ENCODE measurements at places on chromosomes 7 and 10.

DNA sequence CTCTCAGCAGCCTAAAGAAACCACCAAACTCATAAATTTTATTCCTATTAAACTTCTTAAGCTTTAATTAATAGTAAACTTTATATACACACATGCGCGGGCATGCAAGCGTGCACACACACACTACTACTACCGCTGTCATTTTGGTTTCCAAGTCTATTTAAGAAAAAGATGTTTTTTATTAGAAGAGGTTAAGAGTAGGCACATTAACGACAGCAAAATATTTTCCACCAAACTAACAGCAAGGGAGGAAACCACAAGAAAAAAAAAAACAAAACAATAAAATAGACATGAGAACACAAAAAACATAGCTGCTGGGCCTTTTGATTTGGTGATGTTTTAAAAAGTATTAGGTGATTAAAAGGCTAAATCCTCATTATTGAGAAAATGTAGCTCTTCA, 28.6 kb downstream of the RTKN2 start:
- DNase-seq, result no peak

DNA sequence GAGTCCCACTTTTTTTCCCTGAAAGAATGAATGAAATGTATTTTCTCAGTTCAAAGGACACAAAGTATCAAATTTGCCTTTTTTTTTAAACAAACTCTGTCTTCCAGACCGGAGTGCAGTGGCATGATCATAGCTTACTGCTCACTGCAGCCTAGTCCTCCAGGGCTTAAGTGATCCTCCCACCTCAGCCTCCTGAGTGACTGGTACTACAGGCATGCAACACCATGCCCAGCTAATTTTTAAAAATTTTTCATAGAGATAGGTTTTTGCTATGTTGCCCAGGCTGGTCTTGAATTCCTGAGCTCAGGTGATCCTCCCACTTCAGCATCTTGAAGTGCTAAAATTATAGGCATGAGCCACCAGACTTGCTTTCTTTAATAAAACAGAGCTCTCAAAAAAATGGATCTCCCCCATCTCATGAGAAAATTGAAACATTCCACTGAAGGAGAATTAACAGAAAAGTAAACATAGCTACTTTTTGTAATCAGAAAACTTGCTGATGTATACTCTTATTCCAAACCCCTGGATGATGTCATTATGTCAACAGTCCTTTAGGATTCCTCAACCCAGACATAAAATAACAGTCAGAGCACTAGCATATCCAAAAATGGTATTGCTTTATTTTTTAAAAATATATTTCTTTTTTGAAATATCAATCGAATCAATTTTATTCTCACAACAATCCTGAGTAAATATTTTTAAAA, 12.3 kb upstream of the TRDMT1 start:
- DNase-seq, result no peak

DNA sequence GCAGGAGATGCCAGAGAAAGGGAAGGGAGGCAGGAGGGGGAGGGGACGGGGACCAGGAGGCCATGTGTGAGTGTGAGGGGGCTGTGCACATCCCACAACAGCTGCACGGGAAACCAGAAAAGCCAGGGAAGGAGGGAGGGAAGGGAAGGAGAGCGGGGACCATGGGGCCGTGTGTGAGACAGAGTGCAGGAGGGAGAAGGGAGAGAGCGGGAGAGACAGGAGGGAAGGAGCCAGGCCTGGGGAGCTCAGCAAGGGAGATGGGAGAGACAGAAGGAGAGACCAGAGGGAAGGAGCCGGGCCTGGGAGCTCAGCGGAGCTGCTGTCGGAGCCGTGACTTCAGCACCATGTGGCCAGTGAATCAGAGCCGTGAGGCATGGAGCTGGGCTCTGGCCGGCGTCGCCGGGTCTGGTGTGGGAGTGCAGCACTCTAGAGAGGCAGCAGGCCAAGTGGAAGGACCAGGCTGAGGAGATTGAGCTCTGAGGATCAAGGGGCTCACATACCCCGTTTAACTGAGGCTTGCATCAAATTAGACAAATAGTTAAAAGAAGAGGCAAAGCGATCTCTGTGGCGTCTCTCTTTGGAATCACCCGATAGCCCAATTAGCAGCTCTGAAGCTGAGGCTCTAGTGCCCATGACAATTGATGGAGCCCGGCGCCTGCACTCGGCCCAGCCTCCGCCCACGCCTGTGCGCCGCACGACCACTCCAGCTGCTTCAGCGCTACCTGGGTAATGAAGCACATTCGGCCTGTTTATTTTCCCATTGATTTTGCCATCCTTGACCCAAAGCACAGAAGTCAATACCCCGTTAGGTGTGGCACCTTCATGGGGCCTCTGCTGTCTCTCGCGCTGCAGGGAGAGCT, 150.4 kb downstream of the MAD1L1 start:
- DNase-seq, result peak; percentile 59

DNA sequence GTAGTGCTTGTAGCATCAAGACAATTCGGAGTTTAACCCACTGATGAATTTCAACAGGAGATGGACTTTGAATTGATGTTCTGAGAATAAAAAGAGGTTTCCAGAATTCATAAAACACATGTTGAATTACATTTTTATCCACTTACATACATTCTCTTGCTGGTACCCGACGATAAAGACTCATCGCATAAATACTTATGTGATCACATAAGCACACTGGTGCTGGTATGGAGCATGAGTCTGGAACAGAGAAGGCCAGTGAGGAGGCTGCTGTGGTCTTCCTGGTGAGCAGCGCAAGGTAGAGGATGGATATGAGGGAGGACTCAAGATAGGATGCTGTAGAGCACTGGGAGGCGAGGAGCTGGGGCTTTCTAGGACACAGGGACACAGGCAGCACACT, 109.0 kb downstream of the RNF216 start:
- DNase-seq, result peak; percentile 46

GRCh38 chr7:3073763-3074458, 30.2 kb upstream of the CARD11 start:
- DNase-seq, result no peak

GRCh38 chr10:47184724-47185330, 115.2 kb upstream of the GDF10 start:
- DNase-seq, result no peak

GRCh38 chr10:13725594-13725993, 138.8 kb downstream of the PRPF18 start:
- DNase-seq, result no peak

DNA sequence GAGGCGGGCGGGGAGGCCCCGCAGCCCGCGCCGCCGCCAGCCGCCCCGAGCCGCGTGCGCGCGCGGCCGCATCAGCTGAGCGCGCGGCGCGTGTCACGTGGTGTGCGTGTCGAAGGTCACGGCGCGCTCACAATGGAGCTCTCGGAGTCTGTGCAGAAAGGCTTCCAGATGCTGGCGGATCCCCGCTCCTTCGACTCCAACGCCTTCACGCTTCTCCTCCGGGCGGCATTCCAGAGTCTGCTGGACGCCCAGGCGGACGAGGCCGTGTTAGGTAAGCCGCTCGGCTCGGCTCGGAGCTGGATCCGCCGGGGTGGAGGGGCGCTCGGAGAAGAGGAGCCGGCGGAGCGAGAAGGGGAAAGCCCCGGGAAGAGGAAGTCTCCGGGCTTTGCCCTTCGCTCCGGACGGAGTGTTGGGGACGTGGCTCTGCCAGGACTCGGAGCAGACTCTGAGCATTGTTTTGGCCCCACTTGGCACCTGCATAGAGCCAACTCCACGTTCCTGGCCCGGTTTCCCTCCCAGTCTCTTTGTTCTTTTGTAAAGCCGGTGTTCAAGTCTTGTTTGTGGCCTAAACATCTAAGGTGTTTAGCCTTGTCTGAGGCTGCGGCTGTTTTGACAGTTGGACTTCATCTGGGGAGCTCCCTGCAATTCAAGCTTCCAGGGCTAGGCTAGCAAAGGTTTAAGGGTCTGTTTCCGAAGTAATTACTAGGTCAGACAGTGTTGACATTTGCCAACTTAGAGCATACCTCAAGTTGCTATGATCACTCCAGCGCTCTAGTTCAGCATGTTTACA, at the start of gene COMMD3:
Gene COMMD3, plus strand, starts transcription at position 103 of the 790 bp plus-strand sequence. Its CDS starts 30 bp downstream, at position 133.
- DNase-seq, result peak; percentile 62

- peak; percentile 55 for DNase-seq
These were observed 12.8 kb downstream of the CACNA2D1 start for GRCh38 chr7:82430500-82431465.

GRCh38 chr7:125775317-125775716, 845.7 kb upstream of the POT1 start:
- DNase-seq, result no peak

DNA sequence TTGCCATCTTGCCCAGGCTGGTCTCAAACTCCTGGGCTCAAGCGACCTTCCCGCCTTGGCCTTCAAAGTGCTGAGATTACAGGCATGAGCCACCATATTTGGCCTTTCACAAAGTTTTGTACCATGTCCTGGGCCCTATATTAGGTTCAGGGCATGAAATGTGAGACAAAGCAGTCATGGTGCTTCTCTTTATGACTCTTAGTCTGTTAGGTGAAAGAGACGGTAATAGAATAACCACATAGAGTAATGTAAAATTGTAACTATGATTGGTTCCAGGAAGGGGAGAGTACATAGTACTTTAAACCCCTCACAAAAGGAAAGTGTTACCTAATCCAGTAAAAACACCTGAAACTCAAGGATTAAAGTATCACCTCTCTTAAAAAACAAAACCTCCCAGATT, 144.7 kb downstream of the SPAG6 start:
- DNase-seq, result no peak

- peak; percentile 26 for DNase-seq
These were observed 62.4 kb downstream of the LSM5 start for GRCh38 chr7:32427769-32428291.

- DNase-seq, result no peak
These were observed 135.2 kb downstream of the ADCY1 start for GRCh38 chr7:45709168-45710042.

DNA sequence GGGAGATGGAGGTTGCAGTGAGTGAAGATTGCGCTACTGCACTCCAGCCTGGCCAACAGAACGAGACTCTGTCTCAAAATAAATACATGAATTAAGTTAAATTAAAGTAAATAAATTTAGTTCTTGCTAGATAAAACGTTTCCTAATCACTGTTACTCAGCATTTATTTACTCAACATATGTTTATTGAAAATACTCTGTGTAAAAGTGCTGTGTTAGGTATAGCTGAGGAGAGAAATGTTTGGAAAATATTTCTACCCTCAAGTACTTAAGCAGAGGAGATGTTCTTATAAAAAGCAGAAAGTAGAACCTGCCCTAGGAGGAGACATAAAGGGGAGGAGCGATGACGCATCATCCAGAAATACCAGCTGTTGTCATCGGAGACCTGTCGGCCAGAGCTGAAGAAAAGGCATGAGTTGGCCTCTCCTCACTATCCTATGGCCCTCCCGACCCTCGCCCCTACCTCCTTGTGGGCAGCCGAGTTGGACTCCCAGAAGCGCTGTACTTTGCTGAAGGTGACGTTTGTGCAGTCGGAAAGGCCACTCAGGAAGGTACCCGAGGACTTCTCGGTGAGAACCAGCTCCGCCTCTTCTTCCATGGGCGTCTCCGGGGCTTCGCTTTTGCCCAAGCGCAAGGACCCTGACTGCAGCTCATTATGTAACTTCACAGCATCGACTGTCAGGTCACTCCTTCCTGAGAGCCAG, 1.1 kb downstream of the RRP12 start:
- DNase-seq, result peak; percentile 32

GRCh38 chr7:39617005-39617404, 6.4 kb upstream of the RALA start:
- no peak for DNase-seq

- no peak for DNase-seq
These were observed 300.0 kb downstream of the PLXNA4 start for GRCh38 chr7:132276234-132276630.

GRCh38 chr7:105876964-105877601, 684 bp upstream of the ATXN7L1 start:
- DNase-seq, result no peak

DNA sequence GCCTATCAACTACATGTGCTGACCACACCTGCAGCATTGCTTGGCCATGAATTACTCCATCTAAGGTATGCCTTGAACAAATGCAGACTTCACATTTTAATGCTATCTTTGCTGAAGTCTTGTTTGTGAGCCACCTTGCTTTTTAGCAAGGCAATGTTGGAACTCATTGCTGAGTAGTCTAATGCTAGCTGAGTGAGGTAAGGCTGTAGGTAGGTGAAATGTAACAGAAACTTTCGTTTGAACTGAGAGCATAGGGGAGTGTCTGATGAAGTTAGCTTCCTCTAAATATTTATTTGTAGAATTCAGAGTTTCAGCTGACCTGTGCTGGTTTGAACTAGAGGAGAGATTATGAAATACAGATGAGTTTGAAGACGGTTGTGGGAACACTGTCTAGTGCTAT, 238.5 kb downstream of the SEMA3A start:
- no peak for DNase-seq

DNA sequence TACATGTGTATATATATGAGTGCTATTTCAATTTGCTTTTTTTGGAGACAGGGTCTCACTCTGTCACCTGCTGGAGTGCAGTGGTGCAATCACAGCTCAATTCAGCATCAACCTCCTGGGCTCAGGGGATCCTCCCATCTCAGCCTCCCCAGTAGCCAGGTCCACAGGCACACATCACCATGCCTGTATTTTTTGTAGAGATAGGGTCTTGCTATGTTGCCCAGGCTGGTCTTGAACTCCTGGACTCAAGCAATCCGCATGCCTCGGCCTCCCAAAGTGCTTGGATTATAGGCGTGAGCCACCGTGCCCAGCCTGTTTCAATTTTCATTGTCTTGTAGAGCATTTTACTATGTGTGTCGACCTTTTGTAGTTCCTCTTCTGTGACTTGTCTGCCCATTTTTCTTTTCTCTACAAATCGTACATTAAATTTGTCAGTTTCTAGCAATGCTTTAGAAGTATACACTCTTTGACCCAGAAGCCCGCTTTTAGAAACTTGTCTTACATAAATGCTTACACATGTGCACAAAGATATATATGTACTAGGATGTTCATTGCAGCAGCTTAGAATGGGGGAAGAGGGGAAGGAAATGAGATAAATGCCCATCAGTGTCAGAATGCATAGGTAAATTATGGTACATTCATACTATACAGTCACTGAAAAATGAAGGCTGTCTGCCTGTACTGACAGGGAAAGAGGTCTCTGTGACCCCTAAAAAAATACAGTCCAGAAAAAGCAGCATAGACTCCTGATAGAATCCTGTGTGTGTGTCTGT, 12.2 kb upstream of the RFC2 start:
- DNase-seq, result no peak

- no peak for DNase-seq
These were observed 879.0 kb upstream of the CELF2 start for GRCh38 chr10:10138685-10139084.

Measured in AG04450 (cell line).